Adipocyte (in vitro differentiated cells): ENCODE measurements at places on chromosomes 16 and 17.

GRCh38 chr16:74450236-74450635 lies 29.0 kb upstream of the CLEC18B start:
- peak; percentile 16 for DNase-seq

GRCh38 chr17:8073627-8074484 lies 13.7 kb downstream of the ALOX12B start:
- DNase-seq = peak; percentile 83

GRCh38 chr16:75172578-75172977 lies 24.3 kb downstream of the ZFP1 start:
- DNase-seq = no peak

GRCh38 chr17:60137731-60138130 lies 12.0 kb upstream of the CA4 start:
- no peak for DNase-seq

DNA sequence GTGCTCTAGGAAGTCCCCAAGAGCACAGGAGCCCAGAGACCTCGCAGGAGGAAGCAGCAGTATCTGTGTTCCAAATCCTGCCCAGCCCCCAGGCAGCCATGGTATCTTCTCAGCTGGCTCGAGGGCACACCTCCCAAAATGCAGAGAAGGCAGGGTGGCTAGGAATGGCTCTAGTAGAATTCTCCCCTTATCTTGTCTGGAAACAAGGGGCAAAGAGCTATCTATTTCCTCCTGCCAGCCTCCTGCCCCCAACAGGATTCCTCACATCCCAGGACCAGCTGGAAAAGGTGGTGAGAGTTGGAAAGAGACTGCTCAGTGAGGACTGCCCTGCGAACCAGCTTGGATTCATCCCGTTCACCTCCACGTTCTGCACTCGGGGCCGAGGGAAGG lies 8.6 kb upstream of the TSPOAP1 start:
- DNase-seq = no peak

DNA sequence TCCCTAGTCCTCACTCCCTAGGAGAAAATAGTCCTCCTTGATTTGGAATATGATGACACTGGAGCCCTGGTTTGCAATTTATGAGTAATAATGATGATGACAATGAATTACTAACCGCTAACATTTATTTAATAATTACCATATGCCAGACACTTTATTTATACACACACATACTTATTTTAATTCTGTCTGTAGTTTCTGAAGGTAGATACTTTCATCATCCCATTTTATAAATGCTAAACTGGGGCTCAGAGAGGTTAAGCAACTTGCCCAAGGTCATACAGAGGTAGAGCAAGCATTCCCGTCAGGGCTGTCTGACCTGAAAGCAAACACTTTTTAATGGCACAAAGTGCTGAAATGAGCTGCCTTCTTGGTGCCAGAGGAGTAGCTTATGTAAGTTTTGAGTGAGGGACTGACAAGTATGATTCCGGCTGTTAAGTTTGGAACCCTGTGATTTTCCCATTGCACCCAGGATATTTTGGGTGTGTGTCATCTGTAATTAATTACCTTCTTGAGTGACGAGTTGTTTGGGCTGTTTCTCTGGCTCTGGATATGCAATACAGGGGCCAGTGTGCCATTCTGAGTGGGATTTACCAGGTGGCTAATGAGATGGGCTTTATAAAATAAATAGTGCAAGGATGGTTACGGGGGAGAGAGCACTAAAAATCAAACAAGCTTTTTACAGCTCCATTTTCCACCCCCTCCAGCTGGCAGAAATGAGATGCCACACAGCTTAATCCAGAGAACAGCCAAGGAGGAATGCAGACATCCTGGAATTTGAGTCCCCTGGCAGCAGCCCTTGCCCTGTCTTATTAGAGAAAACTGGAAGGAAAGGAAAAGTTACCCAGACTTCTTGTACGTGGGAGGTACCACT lies 211.8 kb downstream of the SNX29 start:
- peak; percentile 51 for DNase-seq

- DNase-seq = no peak
These were observed 10.8 kb downstream of the LRRC3C start for GRCh38 chr17:39938140-39938869.

DNA sequence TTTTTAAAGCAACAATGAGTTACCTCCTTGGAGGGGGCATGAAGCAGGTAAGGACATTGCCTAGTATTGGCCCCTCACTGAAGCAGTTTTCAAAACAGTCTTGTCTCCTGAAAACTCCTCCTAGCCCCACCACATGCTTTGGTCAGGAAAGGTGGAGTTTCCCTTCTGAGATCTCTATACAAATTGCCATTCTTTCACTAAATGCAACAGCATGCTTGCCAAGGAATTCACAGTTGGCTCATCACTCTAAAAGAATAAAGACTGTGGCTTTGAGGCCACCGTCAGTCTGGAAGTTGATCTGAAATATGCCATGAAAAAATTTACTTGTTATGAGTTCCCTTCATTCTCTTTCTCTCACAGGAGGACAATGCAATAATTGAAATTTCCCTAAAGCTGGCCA lies 4.2 kb downstream of the TTC19 start:
- DNase-seq = no peak

GRCh38 chr16:87382023-87382785 lies 1.4 kb downstream of the FBXO31 start:
- peak; percentile 48 for DNase-seq

DNA sequence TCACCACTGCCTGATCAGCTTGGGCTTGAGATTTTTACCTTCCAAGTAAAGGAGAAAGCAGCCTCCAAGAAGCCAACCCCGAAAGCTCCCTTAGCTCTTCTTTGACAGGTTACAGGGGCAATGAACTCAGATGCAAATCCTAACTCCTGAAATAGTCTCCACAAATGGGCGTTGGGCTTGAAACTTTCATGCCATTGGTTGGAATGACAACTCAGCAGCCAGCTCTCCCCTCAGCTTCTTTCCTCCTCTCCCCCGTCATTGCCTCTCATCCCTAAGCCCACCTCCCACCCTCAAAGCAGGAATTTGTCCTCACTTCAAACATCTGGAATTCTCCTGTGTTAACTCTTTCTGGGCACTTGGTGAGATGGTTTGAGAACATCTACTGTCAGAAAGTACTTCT lies at the start of gene TAT:
Gene TAT (minus strand): TSS at position 122 of the 400 bp plus-strand sequence. CDS start 677 bp downstream, outside the sequence.
- no peak for DNase-seq

GRCh38 chr17:79028496-79029326 lies 4.7 kb downstream of the C1QTNF1 start:
- peak; percentile 39 for DNase-seq

DNA sequence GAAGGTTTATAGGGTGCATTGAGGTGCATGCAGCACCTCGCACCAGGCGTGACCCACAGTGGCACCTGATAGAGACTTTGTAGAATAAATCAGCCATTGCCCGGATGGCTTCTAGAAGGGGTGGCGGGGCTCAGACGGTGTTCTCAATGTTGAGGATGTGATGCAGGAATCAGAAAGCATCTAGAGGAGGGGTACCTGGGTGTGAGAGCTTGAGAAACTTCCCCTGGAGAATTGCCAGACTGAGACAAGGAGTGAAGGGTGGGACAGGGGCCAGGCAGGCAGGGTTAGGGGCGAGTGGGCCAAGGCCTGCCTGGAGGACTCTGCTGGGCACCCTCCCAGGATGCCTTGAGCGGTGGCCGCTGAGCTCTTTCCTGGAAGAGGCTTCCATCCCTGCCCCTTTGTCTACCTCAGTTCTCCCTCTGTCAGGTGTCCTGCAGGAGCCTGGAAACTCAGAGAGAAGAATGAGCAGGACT lies 9.3 kb upstream of the ADGRG1 start:
- no peak for DNase-seq

- DNase-seq = no peak
These were observed 21.5 kb downstream of the PRCD start for GRCh38 chr17:76561332-76561731.

- DNase-seq = no peak
These were observed 59.3 kb downstream of the PECAM1 start for GRCh38 chr17:64331366-64331765.

- DNase-seq = peak; percentile 80
These were observed 86.8 kb downstream of the WWP2 start for GRCh38 chr16:69848637-69849545.

GRCh38 chr17:44898768-44899073 lies 524 bp downstream of the EFTUD2 start:
- DNase-seq = peak; percentile 71

- peak; percentile 80 for DNase-seq
These were observed 548 bp downstream of the HAGH start for GRCh38 chr16:1825864-1826690.

DNA sequence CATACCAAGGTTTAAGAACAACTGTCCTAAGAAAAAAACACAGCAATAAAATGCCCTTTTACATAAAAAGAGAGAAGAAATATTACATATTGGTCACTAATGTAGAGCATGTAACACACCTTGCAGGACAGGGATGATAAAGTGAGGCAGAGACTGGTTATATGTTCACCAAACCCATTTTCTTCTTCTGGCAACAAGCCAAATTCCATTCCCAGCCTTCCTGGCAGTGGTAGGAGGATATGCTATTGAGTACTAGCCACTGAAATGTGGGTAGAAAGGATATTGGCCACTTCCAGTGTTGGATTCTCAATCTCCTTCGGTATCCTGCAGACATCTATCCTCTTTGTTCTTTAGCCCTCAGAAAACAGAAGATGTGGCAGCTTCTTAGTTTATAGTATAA lies 105.2 kb upstream of the SHISA6 start:
- no peak for DNase-seq

- DNase-seq = no peak
These were observed 232.1 kb upstream of the ASIC2 start for GRCh38 chr17:33525186-33525585.

GRCh38 chr17:57422574-57423164 lies 166.3 kb downstream of the MSI2 start:
- peak; percentile 26 for DNase-seq

DNA sequence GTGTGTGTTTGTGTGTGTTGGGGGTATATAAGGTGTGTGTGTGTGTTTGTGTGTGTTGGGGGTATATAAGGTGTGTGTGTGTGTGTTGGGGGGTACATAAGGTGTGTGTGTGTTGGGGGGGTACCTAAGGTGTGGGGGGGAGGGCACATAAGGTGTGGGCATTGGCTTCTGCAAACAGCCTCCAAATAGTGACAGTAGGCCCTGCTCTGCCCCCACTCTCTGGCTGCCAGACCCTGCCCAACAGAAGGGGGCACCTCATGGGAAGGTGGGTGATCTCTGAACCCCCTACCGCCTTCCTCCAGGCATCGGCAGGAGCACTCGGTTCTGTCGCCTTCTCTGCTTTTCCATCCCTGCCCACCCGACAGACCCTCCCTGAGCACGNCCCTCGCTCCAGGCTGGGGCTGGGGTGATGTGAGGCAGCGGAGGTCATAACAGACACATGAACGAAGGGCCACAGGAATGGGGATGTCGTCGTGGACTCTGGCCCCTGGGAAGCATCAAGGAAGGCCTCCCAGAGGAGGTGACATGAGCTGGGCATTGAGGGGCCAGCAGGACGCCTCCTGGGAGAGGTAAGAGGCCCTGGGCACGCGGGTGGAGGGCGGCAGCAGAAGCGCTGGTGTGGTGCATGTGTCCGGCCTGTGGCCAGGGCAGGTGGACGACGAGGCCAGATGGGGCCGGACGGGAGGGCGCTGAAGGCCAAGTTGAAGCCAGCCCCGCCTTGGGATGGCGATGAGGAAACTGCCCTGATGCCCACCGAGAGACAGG lies 136.6 kb upstream of the RPH3AL start:
- no peak for DNase-seq

GRCh38 chr17:2421315-2422147 lies 20.7 kb upstream of the MNT start:
- DNase-seq = no peak

GRCh38 chr16:1424028-1424427 lies 3.5 kb upstream of the UQCC4 start:
- no peak for DNase-seq

- no peak for DNase-seq
These were observed 12.1 kb upstream of the POLR3E start for GRCh38 chr16:22285080-22285479.

DNA sequence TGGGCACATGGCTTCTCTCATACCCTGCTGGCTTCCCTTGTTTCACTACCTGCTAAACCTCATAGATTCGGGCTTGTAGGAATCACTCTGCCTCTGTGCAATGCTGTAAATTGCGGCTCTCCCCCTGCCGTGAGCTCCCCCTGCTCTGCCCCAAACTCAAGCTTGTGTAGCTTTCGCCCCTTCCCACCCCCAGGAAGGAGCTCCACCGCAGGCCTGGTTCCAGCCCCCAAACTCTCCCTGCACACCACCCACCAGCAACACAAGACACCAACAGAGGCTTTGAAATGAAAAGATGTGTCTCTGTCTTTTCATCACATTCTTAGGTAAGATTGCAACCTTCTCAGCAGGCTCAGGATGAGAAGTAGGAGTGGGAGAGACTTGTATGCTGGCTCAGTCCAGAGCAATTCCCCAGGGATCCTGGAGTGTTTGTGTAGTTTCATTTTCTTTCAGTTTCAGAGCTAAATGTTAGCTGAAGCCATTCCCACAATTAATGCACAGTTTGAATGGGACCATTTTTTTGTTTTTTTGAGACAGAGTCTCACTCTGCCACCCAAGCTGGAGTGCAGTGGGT lies 14.2 kb downstream of the CX3CL1 start:
- DNase-seq = peak; percentile 71

DNA sequence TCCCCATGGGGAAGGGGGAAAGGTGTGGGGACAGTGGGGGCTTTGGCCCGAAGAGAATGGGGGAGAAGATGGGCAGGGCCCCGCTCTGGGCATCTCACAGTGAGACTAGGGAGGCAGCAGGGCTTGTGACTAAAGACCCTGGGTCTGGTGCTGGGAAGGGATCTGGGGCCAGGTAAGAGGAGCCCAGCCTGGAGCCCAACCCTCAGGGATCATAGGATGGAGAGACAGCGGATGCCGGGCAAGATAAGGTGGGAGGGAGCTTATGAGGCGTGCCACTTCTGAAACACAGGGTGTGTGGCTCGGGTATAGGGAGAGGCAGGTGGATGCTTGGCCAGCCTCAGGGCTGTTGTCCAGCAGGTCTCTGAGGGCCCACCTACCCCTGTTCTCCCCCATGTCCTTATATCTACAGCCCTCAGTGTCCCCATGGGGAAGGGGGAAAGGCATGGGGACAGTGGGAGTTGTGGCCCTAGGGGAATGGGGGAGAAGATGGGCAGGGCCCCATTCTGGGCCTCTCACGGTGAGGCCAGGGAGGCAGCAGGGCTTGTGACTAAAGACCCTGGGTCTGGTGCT lies 15.4 kb downstream of the USP6 start:
- no peak for DNase-seq
